ENCODE measurements at places on chromosomes 16 and 17.

GRCh38 chr16:77963185-77964044 lies 58.9 kb upstream of the CLEC3A start:
- DNase-seq, result no peak

DNA sequence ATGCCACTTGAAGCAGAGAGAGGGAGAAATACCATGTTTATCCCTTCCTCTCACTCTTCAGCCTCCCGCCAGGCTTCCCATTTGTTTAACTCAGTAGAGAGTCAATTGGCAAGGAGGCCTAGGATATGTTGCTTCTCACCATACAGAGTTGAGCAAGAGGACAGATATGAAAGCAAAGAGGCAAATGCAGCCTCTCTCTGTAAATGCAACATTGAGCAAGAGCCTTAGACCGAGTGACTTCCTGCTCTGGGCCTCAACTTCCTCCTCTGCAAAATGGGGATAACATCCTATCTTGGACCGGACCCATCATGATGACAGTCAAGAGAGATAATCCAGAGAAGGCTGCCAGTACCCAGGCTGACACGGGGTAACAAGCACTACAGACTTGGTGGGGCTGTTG lies 36.8 kb downstream of the SOCS1 start:
- DNase-seq, result no peak

GRCh38 chr17:79618383-79619067 lies 7.7 kb upstream of the RBFOX3 start:
- no peak for DNase-seq

DNA sequence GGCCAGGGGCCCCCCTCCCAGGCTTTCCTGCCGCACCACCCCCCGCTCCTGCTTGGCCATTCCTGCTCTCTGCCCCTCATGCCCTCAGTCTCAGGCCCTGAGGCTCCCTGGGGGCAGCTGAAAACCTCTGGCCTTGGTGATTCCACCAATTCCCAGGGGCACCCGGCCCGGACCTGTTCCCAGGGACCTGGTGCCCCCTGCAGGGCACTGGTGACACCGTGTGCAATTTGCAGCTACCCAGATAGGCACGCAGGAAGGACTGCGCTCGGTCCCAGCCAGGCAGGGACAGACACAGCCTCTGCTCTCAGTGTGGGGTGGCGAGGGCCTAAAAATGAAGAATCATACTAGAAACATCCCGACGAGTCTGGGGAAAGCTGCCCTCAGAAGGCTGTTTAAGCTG lies 13.4 kb downstream of the WFDC1 start:
- no peak for DNase-seq

- DNase-seq, result no peak
Measured at GRCh38 chr17:36070427-36070826, 6.4 kb downstream of the CCL18 start.

- peak; percentile 84 for DNase-seq
Measured at GRCh38 chr17:34637548-34638525, 58.5 kb downstream of the TMEM132E start.

- DNase-seq, result no peak
Measured at GRCh38 chr17:76351526-76352071, 2.1 kb downstream of the PRPSAP1 start.

- DNase-seq, result no peak
Measured at GRCh38 chr16:73616770-73617169, 568.8 kb upstream of the ZFHX3 start.

- no peak for DNase-seq
Measured at GRCh38 chr16:75392906-75393305, 40.4 kb downstream of the CFDP1 start.

DNA sequence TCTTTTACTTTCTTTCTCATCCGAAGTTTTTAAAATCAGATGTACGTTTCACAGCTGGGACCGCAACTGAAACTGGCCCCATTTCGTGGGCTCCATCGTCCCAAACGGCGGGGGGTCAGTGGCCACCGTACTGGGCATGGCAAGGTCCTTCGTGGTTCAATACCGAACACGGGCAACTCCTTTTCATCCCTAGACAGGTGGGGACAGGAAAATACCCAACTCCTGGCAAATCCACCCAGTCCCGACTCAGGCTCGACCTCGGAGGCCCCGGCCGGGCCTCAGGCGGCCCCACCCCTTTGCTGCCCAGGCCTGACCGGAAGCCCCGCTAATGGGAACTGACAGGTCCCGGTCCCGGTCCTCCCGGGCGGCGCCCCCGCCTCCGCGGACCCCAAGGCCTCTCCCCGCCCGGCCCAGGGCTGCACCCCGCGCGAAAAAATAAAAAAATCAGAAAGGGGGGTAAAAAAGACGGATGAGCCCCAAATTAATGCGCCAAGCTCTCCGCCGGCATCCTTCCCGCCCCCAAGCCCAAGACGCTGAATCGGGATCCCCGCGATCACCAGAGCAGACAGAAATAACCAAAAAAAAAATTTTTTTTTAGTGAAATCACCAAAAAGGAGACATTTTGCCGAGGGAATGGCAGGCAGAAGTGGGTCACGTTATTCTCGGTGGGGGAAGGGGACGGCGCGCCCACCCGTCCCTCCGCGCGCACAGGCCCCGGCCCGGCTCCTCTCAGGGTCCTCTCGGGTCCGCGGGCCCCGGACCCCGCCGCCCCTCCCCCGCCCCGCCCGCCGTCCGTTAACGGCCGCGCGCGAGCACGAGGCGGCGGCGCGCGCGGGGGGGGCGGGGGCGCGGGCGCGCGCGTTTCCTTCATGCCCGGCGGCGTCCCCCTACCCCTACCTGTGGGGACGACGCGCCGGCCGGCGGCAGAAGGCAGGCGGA lies 562 bp downstream of the ZC3H7A start:
- peak; percentile 79 for DNase-seq

GRCh38 chr17:29008591-29008990 lies 2.8 kb upstream of the SEZ6 start:
- DNase-seq, result no peak

DNA sequence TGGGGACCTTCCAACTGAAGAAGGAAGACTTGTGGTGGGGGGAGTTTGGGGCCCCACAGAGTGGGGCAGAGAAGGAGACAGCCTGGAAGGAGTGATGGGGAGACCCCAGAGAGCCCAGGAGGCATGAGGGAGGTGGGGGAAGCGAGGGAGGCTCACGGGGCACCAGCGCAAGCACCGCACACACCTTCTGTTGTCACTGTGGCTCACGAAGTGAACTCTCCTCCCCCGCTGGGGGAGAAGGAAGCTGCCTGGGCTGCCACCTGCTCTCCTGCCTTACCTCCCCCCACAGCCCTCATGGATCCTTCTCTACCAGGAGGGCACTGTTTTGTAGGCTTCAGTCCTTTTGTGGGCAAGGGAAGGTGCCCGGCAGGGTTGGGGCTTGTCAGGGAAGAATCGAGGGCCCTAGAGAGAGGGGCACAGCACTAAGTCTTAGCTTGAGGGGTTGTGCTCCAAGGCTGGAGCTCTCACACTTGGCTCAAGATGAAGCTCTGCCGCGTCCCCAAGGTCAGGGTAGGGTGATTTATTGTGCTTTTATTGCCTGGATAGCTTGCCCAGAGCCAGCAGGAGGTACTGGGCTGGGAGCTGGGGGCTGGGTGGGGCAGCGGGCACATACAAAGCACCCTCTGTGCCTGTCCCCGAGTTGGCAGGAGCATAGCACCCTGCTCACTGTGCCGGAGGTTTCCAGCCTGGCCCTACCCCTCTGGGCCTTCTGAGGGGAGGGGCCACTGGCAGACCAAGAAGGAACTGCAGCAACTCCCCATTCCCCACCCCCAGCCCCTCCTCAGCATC lies 4.6 kb upstream of the STARD3 start:
- DNase-seq, result peak; percentile 43

GRCh38 chr17:78484271-78485246 lies 92.6 kb downstream of the DNAH17 start:
- DNase-seq, result no peak

GRCh38 chr17:30921544-30922196 lies at the start of gene ADAP2:
TSS of gene ADAP2 (plus strand) at chr17:30921945. CDS start at chr17:30922015, 70 bp downstream.
- peak; percentile 89 for DNase-seq
